CD14-positive monocyte (primary cell): ENCODE measurements at places on chromosomes 16 and 17. TPM values are rescaled to one million over a fixed set of nuclear protein-coding genes. Genes with fewer than 3 reads are reported as not detected.

GRCh38 chr16:54245788-54246453, 40.7 kb downstream of the IRX3 start:
- H3K27me3 ChIP-seq, result no peaks in the 10 kb centered on the region
- H3K4me1 ChIP-seq, result no peaks in the 10 kb centered on the region
- H3K36me3 ChIP-seq, result no peaks in the 10 kb centered on the region
- no peak for DNase-seq
- no peak overlapping the region for H3K4me3 ChIP-seq

DNA sequence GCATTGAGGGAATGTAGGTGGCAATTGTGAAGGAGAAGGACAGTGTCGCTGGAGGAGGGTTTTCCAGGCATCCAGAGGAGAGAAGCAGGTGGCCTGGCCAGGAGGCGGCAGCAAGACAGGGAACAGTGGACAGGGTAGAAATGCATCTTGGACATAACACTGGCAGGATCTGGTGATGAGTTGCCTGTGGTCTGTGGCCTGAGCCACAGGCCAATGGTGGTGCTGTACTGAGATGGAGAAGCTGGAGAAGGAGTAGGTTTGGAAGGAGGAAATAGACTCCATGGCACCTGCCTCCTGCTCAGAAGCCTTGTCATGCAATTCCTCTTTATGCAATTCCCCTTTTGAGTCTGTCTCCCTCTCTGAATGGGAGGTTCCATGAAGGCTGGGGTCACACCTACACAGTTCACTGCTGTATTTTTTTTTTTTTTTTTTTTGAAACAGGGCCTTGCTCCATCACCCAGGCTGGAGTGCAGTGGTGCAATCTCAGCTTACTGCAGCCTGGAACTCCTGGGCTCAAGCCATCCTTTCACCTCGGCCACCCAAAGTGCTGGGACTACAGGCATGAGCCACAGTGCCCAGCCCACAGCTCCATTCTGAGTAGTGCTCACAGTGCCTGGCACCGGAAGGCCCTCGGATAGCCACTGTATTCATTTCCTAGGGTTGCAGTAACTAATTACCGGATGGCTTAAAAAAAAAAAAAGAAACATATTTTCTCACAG, 13.5 kb upstream of the CACNG4 start:
- no peak overlapping the region for H3K27ac ChIP-seq
- no peak overlapping the region for H3K4me3 ChIP-seq
- no peaks in the 10 kb centered on the region for H3K27me3 ChIP-seq

ITGA2B gene
- 1.1 TPM for polyA plus RNA-seq

DPEP1 gene
- not detected for polyA plus RNA-seq

CSH1 gene
- not detected for polyA plus RNA-seq

IGSF6 gene
- polyA plus RNA-seq, result 159 TPM

SRL gene
- polyA plus RNA-seq, result 0.04 TPM in 1 of 2 replicates, not detected in the other
